ENCODE measurements at places on chromosomes 6 and 20.

GRCh38 chr6:2875359-2876191, 27.5 kb downstream of the SERPINB9 start:
- no peak for DNase-seq

DNA sequence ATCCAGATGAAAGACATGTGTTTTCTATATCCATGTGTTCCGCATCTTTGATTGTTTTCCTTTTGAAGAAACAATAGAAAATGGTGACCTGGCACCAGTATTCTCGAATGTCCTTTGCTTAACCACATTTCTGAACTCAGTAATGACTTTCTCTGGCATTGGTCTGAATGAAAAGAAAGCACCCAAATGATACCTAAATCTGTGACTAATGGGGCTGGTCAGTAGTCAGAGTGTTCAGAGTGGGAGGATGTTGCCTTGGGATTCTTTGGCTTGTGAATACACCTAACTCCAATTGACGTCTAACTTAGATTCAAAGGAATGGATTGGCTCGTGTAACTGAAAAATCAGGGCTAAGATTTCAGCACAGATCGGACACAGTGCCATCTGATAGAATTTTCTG, 27.1 kb downstream of the PARD6B start:
- DNase-seq: no peak

DNA sequence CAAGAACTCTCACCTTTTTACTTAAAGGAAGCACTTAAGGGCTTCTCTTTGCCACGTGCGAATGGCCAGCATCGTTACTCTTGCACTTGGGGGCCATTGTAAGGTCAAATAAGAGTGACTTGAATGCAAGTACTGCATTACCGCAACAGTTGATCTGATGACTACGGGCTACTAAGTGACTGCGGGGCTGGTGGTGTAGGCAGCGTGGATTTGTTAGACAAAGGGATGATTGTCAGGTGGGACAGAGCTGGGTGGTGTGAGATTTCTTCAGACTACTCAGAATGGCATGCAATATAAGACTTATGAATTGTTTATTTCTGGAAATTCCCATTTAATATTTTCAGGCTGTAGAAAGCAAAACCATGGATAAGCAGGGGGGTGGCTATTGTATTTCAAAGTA, 199.7 kb upstream of the UST start:
- no peak for DNase-seq

DNA sequence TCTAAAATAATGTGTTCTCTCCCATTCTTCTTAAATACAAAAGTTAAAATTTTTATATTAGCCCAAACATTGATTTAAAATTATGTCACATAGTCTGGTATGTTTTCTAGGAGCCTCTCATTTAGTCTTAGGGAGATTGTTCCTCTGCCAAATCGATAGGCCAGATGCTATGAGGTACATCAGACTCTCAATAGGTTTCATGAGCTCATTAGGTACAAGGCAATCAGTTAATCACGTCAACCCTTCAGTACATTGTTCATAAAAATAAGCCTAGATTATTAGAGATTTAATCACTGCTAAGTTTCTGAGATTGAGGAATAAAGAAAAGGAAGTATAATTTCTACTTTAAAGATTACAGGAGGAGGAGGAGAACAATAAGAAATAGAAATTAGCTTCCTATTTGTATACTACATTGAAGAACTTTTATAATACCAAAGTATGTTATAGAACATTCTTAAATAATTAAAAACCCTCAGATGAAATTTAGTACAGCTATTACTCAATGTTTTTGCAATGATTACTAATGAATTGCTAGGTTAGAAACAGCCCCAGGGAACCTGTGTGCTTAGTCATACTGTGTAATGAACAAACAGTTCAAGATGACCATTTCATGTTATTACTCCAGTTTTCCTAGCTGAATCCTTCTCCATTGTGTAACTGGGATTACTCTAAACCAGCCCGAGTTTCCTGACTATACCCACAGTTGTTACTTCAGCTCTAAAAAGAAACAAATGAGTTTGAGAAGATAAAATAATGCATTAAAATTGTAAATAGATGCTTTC, 117.0 kb downstream of the BMP5 start:
- no peak for DNase-seq

- no peak for DNase-seq
Observed at GRCh38 chr6:26347699-26348098, 17.3 kb upstream of the BTN3A2 start.

DNA sequence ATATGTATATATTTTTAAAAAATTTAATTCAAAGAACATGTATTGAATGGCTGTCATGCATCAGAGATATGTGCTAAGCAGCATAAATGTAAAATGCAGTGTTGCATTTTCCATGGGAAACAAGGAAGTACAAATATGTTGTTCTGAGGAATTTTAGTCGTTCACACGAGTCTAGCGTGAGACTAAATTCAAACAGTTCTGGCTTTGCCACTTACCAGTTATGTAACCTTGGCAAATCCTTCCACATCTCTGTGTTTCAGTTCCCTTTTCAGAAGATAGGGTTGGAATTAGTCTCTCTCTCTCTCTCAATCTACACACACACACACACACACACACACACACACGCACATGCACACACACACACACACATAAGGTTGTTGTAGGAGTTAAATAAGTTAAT, 305.4 kb downstream of the UTRN start:
- no peak for DNase-seq

All from activated T-helper 2 cell treated with anti-CD3 and anti-CD28 coated beads, Interferon-gamma antibody, Interleukin-2, Interleukin-4, amounts not matched to agents 10 μg/mL and 5 μg/mL and 100 μg/mL, durations not matched to agents 14 hours and 24 hours and 36 hours (primary cell).